ENCODE measurements at places on chromosomes 1 and 21.

GRCh38 chr1:214550013-214550856 lies 1.2 kb downstream of the PTPN14 start:
- DNase-seq: no peak

GRCh38 chr1:156709757-156710489 lies 4.5 kb upstream of the CRABP2 start:
- DNase-seq: no peak

- DNase-seq: no peak
Observed at GRCh38 chr1:245201201-245201600, 46.4 kb downstream of the KIF26B start.

DNA sequence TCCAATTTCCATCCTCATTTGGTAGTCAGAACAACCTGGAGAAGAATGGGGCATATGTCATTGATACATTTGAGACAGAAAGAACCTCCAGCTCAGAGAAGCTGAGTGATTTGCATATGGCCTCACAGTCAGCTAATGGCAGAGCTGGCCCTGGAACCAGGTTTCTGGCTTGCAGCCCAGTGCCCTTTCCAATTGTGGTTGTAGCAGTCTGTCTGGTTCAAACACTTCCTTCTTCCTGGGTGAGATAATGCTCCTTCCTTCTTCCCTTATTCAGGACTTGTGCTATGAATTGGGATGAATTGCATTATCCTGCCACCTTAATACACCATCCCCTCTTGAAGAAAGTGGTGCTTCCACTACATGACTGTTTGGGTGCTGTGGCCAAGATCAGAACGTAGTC lies 24.2 kb downstream of the SLC5A9 start:
- no peak for DNase-seq

DNA sequence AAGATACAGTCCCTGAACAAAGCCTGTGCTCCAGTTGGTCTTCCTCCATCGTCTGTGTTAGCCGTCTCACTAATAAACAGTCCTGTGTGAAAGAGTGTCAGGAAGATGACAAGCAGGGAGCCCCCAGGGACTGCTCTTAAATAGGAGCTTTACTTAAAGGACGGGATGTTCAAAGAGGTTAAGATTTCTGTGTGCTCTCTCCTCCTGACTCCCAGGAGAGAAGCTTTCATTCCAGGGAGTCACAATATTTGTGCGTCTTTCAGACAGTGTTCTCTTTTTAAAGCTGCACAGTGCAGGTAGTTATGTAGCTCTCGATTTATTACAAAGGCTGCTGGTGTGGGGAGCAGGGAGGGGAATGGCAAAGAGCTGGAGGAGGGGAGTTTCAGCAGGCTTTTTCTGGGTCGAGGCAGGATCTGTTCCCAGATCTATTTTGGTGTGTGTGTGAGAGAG lies 43.5 kb downstream of the STYXL2 start:
- DNase-seq: no peak

- no peak for DNase-seq
Observed at GRCh38 chr1:150441121-150441520, 46.1 kb upstream of the TARS2 start.

DNA sequence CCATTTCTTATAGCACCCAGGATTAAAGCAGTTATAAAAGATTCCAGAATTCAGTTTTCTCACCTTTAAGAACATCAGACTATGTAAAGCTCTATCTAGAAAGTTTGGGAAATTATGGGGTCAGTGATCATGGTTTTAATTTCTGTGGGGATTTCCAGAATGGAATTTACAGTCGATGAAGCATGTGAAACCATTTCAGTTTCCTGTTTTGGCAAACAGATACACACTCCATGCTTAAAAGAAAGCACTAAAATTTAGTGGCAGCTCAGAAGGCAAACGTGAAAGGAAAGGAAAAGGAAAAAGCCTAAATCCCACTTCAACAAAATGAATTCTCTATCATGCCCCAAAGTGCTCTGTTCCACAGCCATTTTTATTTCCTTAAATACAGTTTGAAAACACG lies 60.4 kb downstream of the FYB2 start:
- DNase-seq: no peak

- no peak for DNase-seq
Observed at GRCh38 chr1:30688920-30689794, 34.2 kb downstream of the MATN1 start.

DNA sequence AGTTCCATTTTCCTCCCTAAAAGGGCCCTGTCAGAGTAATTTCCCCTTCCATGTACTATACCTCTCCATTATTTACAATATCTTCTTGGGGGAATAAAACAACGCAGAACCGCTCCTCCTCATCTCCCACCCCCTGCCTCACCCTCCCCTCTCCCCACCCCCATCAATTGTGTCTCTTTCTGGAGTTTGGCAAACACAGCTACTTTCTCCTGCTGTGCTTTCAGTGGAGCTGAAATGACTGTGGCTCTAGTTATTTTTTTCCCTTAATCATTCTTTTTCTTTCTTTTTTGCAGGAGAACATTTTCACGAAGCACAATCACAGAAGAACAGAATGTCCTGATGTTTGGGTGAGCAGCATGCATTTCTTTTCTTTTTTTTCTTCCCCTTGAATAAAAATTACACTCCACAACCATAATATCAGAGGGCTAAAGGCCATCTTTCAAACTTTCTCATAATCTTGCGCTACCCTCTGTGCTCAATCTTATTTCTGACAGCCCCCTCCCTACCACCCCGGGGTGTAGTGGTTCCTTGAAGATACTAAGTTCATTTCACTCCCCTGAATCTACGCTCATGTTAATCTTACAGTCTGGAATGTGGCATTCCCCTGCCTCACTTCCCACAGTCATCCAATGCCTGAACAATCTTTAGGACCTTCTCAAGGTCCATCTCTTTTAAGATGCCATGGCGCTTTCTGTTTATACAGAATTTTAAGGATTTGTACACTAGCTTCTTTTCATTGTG lies 8.8 kb upstream of the PLXNA2 start:
- DNase-seq: no peak

- no peak for DNase-seq
Observed at GRCh38 chr1:166170075-166170474, 3.3 kb upstream of the FAM78B start.
